ENCODE measurements at places on chromosomes 6 and 20. TPM values are rescaled to one million over a fixed set of nuclear protein-coding genes. Genes with fewer than 3 reads are reported as not detected.

BAG2 gene
- total RNA-seq: 1.2 TPM

THBD gene
- total RNA-seq: not detected

GRCh38 chr6:49902856-49903255, 36.5 kb upstream of the CRISP1 start:
- no peak for DNase-seq

ATP6V1G2 gene
- 95.6 TPM for total RNA-seq

DNA sequence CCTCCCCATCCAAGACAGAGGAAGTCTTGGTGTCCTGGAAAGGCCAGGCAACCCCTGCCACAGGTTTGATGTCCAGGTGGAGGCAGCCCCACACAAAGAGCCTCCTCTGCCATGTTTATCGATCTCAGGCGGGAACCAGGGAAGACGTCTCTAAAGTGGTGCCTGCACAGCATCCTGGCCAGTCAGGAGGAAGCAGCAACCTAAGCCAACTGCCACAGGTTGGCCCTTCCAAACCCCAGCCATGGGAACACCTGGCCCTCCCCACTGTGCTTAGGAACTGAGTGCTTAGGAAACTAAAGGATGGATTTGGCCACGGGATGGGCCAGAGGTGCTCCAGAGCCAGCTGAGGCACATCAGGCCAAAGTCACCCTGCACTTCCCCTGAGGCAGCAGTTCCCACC, 56.9 kb downstream of the CSE1L start:
- DNase-seq: no peak

GRCh38 chr6:86456821-86457220, 480.5 kb upstream of the HTR1E start:
- DNase-seq: no peak

MAFB gene
- 4.6 TPM for total RNA-seq

DNA sequence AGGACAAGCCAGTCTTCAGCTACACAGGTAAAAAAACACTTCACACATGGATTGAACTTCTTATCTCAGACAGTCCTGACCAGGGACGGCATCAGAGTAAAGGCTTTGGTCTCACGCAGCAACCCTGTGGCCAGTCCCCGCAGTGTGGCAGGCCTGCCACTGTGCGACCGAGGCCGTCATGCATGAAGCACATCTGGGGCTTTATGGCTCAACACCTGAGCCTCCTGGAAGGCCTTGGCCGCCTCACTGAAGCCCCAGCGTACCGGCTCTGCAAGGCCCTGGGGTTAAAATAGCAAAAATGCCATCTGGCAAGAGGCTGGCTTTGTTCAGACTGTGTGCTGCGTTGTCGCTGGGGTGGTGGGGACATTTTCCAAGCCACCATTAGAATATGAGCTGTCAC, 32.8 kb downstream of the TBC1D7 start:
- no peak for DNase-seq

NKX2-4 gene
- not detected for total RNA-seq

GRCh38 chr20:33866398-33867100, 55.4 kb downstream of the CHMP4B start:
- no peak for DNase-seq

- no peak for DNase-seq
Observed at GRCh38 chr6:42993445-42993844, 9.1 kb downstream of the PPP2R5D start.

- DNase-seq: no peak
Observed at GRCh38 chr20:558117-558516, 14.5 kb upstream of the CSNK2A1 start.

- DNase-seq: no peak
Observed at GRCh38 chr6:135270676-135271536, 89.8 kb downstream of the MYB start.

IMPG1 gene
- total RNA-seq: 0.51 TPM

CCDC28A gene
- total RNA-seq: 10.1 TPM

GRCh38 chr6:63537201-63537958, 34.9 kb upstream of the LOC128125822 start:
- no peak for DNase-seq

SCRT2 gene
- total RNA-seq: 28.0 TPM

- no peak for DNase-seq
Observed at GRCh38 chr20:59165891-59166709, 2.5 kb downstream of the ZNF831 start.

USP49 gene
- 14.7 TPM for total RNA-seq

DNA sequence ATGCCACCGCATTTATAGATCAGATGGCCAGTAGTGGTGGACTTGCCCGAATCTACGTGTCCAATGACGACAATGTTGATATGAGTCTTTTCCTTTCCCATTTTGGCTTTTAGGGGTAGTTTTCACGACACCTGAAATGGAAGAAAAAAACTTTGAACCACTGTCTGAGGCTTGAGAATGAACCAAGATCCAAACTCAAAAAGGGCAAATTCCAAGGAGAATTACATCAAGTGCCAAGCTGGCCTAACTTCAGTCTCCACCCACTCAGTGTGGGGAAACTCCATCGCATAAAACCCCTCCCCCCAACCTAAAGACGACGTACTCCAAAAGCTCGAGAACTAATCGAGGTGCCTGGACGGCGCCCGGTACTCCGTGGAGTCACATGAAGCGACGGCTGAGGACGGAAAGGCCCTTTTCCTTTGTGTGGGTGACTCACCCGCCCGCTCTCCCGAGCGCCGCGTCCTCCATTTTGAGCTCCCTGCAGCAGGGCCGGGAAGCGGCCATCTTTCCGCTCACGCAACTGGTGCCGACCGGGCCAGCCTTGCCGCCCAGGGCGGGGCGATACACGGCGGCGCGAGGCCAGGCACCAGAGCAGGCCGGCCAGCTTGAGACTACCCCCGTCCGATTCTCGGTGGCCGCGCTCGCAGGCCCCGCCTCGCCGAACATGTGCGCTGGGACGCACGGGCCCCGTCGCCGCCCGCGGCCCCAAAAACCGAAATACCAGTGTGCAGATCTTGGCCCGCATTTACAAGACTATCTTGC, 725 bp downstream of the EEF1A1 start:
- peak; percentile 94 for DNase-seq

- peak; percentile 86 for DNase-seq
Observed at GRCh38 chr6:170529839-170530469, 23.2 kb downstream of the PSMB1 start.
